ENCODE measurements at places on chromosomes 3 and 15. TPM values are rescaled to one million over a fixed set of nuclear protein-coding genes. Genes with fewer than 3 reads are reported as not detected.

The CLDN16 gene
- 0.04 TPM for polyA plus RNA-seq

DNA sequence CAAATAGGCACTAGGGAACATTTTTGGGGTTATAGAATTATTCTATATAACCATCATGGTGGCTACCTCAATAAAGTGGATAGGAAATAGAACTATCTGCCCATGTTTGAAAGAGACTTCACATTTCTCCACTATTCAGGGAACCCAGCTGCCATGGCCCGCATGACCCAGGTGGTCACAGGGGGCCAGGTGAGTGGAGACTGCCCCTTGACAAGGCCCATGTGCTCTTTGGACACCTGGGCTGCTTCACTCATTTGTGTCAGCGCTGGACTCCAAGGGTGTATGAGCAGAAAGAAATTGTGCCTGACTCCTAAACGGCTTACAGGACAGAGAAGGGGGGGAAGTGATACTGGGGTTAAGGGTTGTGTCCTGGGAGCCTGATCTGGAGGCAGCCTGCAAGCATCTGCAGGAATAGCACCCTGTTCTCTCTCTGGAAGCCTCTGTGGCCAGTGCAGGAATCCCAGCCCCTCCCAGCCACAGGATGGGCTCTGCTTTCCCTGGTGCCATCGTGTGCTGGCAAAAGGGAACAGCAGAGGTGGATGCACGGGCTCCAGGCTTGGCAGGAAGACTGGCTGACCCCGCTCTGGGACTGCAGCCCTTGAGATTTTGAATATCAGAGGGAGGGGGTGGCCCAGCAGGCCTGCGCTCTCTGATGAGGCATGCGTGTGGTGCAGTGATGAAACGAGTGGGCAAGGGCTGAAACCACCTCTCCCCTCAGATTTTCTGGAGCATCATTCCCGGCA is 9.1 kb upstream of the C3orf22 start:
- no peak for DNase-seq

The MST1R gene
- polyA plus RNA-seq = 5.3 TPM

DNA sequence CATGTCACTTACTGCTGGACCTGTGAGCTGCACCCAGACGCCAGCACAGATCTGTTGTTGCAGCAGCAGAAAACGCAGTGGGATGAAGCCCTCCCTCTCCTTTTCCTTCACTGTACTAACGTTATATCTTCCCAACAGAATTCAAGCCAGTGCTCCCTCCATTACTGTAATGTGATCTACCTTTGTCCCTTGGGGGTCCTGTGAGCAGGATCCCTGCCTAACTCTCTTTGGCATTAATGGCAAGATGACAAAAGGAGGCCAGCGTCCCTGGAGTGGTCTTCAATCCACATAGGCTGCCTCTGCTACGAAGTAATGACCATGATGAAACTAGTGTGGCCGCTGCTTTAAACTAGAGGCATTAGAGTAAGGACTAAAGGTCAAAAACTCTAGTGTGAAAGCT is 69.3 kb upstream of the SOX14 start:
- no peak for DNase-seq

The NAALADL2 gene
- polyA plus RNA-seq = 0.88 TPM

DNA sequence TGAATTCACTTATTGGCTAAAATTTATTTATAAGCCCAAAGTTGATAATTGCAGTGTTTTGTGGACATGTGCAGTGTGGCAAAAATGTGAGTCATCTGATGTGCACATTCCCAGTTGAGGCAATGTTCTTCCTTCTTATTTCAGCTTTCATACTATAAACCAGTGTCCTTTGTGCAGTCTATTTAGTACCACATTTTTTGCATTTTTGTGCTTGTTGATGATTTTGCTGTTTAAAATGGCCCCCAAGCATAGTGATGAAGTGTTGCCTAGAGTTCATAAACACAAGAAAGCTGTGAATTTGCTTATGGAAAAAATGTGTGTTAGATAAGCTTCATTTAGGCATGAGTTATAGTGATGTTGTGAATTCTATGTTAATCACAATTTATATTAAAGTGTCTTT is 19.4 kb upstream of the IL20RB start:
- no peak for DNase-seq

- no peak for DNase-seq
These were observed 49.6 kb downstream of the MECOM start for GRCh38 chr3:169613895-169614294.

GRCh38 chr3:124837730-124838186 is 49.4 kb downstream of the ITGB5 start:
- DNase-seq = peak; percentile 15

The SCG5 gene
- not detected for polyA plus RNA-seq

DNA sequence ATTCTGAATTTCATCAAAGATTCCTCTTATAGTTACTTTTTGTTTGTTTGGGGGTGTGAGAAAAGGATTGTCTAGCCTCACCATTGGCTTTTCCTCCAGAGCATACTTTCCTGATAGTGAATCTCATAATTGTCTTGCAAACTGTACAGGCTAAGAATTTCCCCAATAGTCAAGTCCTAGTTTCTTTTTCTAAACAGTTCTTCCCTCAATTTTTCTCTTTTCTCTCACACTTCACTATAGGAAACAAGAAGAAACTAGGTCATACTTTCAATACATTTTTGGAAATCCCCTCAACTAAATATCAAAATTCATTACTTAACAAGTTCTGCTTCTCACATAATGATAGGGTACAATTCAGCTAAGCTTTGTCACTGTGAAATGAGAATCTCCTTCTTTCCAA is 241.9 kb downstream of the IL20RB start:
- no peak for DNase-seq

The HCLS1 gene
- polyA plus RNA-seq = 31.0 TPM

The GRM2 gene
- not detected for polyA plus RNA-seq

DNA sequence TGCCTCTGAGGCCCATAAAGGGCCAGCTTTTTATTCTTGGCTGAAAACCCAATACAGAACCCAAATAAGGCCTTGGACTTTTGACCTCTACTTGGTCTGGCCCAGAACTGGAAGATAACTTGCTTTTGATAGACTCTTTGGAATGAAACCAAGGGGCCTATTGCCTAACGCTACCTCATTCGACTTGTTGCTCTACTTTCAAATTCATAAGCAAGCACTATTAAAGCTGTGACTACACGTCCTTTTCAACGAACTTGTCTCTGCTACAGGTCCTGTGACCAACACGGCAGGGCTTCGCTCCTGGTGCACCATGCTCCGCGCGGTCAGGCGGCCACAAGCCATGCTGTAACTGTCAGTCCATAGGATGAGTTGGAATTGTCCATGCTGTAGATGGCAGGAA is 385.4 kb downstream of the MFSD1 start:
- no peak for DNase-seq

GRCh38 chr15:101121511-101122090 is 130.2 kb downstream of the CHSY1 start:
- peak; percentile 71 for DNase-seq

DNA sequence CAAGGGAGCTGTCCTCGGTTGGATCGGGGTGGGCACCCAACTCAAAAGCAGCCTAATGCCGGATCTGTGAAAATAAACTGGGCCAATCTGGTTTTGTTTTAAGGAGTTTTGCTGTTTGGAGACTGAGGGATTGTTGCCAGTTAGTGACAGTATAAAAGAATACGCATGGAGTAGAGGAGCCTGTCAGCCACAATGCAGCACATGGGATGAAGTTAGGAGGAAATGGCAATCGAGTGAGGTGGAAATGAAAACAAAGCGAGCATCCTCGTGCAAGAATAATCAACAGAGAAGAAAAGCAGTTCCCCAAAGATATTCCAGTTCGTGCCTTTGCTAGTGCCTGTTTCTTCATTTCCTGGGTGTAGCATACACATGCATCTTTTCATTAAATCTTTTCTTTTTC is 108.4 kb upstream of the RORA start:
- no peak for DNase-seq

DNA sequence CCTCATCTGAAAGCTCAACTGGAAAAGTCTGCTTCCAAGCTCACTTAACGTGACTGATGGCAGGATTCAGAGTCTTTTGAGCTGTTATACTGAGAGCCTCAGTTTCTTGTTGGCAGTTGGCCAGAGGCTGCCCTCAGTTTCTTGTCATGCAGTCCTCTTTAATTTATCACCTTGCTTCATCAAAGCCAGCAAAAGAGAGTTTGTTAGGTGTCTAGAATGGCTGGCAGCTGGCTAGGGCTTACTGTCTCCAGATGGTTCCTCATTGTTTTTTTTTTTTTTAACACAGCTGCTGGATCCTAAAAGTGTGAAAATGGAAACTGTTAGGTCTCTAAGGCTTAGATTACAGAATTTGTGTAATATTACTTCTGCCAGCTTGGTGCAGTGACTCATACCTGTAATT is 310.6 kb downstream of the PDCD6IP start:
- no peak for DNase-seq

The FGF12 gene
- not detected for polyA plus RNA-seq

GRCh38 chr15:85318048-85318731 is 62.2 kb upstream of the AKAP13 start:
- DNase-seq = no peak

The FNDC3B gene
- polyA plus RNA-seq = 9.2 TPM

GRCh38 chr3:192514081-192514753 is 213.1 kb downstream of the FGF12 start:
- peak; percentile 2 for DNase-seq

The DHX36 gene
- 45.4 TPM for polyA plus RNA-seq

- no peak for DNase-seq
These were observed 1.6 kb upstream of the FURIN start for GRCh38 chr15:90866800-90867199.

The CYP1A2 gene
- not detected for polyA plus RNA-seq

GRCh38 chr3:192947421-192947820 is 29.8 kb upstream of the MB21D2 start:
- DNase-seq = no peak

- no peak for DNase-seq
These were observed 818.2 kb upstream of the LMCD1 start for GRCh38 chr3:7683426-7683825.

DNA sequence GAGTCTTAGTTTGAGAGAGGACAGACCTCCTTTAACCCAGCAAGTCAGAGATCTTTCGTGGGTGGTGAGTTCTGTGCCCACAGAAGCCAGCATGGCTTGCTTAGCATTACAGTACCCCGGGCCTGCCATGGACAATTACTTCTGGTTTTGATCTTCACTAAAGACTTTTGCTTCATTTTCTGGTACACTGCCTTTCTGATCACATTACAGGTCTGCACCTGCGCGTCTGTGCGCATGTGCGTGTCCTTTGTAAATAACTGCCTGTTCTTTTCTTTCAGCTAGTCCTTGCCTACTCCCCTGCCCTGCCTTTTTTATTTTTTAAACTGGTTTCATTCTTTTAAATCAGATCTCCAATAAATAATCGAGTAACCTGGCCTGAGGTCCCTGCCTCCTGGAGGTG is 57.1 kb upstream of the CMTM8 start:
- DNase-seq = no peak

GRCh38 chr3:194730365-194730764 is 44.7 kb downstream of the FAM43A start:
- no peak for DNase-seq

The CHRM5 gene
- polyA plus RNA-seq = not detected

DNA sequence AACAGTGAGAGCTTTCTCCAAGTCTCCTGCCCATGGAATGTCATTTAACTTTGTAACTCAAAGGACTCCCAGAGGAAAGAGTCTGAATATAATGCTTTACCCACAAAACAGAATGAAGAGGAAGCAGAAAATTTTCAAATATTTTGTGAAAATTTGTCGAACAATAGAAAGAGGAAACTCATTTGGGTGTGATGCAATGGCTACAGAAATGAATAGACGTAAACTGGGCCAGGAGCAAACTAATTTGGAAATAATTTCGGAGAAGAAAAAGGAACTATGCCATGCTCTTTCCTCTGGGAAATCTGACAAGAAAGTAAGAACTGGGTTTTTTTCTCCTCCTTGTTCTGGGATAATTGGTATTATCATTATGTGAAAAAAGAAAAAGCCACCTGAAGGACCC is 11.2 kb upstream of the SUMF1 start:
- DNase-seq = no peak

The SKIL gene
- 5.5 TPM for polyA plus RNA-seq

DNA sequence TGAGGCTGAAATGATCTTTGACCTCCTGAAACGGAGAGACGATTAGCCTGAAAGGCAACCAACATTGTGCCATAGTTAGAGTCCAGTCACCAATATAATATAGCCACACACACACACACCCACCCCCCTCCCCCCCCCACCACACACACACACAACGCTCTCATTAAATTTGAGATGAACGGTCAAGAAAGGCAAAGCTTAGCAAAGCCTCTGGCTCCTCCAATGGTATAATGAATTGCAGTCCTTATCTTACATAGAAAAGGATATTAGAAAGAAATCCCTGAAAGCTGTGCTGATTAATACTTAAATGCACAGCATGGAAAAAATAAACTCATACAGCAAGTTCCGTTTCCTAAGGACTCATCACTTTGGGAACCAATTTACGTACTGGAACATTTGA is 876 bp upstream of the ZNF385D start:
- DNase-seq = no peak

- no peak for DNase-seq
These were observed 235.7 kb upstream of the CFAP20DC start for GRCh38 chr3:59285560-59285959.

DNA sequence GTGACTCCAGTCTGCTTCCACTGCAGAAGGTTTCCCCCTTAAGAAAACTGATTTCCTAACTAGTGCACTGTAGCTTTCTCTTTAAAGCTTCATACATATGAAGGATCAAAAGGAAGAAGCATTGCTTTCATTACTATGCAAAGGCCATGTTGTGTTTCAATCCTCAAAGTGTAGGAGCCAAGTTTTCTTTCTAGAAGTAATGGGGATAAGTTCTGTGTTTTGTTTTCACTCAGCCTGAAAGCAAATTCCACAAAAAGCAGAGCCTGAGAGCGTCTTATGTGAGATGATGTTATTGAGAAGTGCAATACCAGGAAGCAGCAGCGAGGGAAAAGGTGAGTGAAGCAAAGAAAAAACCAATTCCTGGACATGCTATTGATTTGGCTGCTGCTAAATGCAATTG is 99.7 kb downstream of the GMNC start:
- DNase-seq = no peak

- no peak for DNase-seq
These were observed 12.5 kb upstream of the PROK2 start for GRCh38 chr3:71797455-71797854.

DNA sequence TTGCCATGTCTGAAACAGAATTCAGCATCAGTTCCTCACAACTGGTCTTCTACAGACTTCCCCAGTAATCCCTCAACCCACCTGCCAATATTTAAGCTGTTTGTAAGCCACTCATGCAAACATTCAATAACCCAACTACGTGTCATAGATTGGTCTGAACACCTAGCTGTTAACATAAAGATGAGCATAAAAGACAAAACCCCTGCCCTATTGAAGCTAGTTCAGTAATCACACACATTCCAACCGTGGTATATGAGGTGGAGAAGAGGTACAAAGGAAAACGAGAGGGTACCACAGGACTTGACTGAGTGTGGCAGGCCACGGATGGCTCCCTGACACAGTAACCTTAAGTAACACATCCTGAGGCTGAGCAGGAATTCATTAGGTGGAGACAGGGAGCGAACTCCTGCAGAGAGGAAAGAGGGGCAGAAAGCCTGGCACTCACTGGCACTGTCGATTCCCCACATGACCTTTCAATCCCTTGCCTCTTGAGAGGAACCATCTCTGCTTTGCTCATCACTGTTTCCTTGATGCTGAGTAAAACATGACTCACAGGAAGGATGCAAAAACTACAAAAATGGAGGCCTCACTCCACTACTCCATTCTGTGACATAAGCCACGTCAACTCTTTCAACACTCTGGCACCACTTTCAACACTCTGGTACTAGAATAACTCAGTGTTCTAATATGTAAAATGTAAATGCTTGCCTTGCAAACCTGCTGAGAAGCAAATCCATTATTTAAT is 31.3 kb downstream of the RPN1 start:
- DNase-seq = no peak
